ENCODE measurements at places on chromosomes 13 and 19. TPM values are rescaled to one million over a fixed set of nuclear protein-coding genes. Genes with fewer than 3 reads are reported as not detected.
A peak's percentile ranks its signal among the peaks of the same experiment; 100 is the strongest.

The KIR2DL3 gene
- not detected for total RNA-seq

The IER2 gene
- 37.4 TPM for total RNA-seq

The SELENOV gene
- not detected for total RNA-seq

The OVOL3 gene
- not detected for total RNA-seq

The SIGLEC12 gene
- total RNA-seq, result 0.21 TPM

The ADM5 gene
- total RNA-seq, result 6.0 TPM

The KCNJ14 gene
- 2.2 TPM for total RNA-seq

The PDX1 gene
- not detected for total RNA-seq

GRCh38 chr13:22175815-22176214 lies 504.9 kb downstream of the FGF9 start:
- no peaks in the 10 kb centered on the region for H3K36me3 ChIP-seq
- no peaks in the 10 kb centered on the region for H3K27me3 ChIP-seq
- no peak for DNase-seq
- H3K4me1 ChIP-seq, result no peaks in the 10 kb centered on the region
- no peak overlapping the region for H3K27ac ChIP-seq
- H3K4me3 ChIP-seq, result no peak overlapping the region

DNA sequence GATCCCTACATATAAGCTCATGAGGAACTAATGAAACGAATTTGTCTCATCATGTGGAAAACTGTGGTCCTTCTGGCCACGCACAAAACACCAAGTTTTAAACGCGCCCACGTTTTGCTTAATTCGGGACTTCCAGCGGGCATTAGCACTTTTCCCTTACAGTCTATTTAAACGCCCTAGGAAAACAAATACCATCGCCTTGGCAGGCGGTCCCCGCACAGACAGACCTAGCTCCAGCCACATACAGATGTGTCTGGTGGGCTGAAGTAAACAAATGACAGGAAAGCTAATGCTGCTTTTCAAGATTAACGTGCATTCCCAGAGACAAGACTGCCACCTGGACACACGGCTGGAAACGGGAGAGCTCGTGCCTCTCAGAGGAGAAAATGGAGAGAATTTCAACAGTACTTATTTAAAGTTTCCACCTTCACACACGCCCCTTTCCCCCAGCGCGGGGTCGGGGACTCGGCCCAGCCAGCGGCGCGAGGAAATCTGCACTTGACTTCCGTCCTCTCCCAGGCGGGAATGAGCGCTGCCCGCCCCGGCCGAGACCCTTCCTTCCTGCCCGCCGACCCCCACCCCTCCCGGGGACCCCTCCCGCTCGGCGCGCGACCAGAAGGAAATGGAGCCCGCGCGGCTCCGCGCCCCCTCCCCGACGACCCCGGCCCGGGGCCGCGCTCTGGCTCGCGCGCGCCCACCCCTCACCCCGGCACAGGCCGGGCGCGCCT lies 931 bp downstream of the USP12 start:
- no peaks in the 10 kb centered on the region for H3K27me3 ChIP-seq
- DNase-seq, result peak; percentile 46
- no peaks in the 10 kb centered on the region for H3K4me1 ChIP-seq
- peak overlapping the region; percentile 95 for H3K27ac ChIP-seq
- H3K4me3 ChIP-seq, result peak overlapping the region; percentile 85
- no peaks in the 10 kb centered on the region for H3K36me3 ChIP-seq

DNA sequence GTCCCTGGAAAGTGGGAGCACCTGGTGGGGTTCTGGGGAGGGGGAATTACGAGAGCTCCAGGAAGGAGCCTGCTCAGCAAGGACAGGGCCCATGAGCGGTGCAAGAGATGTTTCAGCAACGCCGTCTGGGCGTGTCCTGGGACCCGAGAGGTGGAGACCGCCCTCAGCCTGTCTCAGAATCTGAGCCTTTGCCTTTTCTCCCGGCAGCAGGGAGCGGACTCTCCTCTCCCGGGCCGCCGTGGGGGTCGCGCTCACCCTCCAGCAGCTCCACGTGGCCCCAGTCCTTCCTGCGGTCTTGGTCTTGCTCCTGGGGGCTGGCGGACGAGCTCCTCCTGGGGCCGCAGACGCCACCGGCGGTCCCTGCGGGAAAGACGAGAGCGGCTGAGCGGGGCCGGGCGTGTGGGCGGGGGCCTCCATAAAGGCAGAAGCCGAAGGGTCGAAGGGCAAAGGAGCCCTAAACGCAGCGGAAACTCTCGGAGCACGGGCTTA lies 714 bp downstream of the POLRMT start:
- no peaks in the 10 kb centered on the region for H3K36me3 ChIP-seq
- H3K4me1 ChIP-seq, result peaks cover 12% of the 10 kb centered on the region
- no peaks in the 10 kb centered on the region for H3K27me3 ChIP-seq
- DNase-seq, result no peak
- H3K4me3 ChIP-seq, result peak overlapping the region; percentile 64
- H3K27ac ChIP-seq, result peak overlapping the region; percentile 43

GRCh38 chr13:104900191-104900817 lies 1635.2 kb downstream of the EFNB2 start:
- no peak overlapping the region for H3K27ac ChIP-seq
- no peaks in the 10 kb centered on the region for H3K36me3 ChIP-seq

GRCh38 chr13:70817576-70817975 lies 709.3 kb upstream of the KLHL1 start:
- no peak overlapping the region for H3K4me3 ChIP-seq
- H3K27me3 ChIP-seq, result no peaks in the 10 kb centered on the region
- no peaks in the 10 kb centered on the region for H3K36me3 ChIP-seq
- no peaks in the 10 kb centered on the region for H3K4me1 ChIP-seq
- no peak overlapping the region for H3K27ac ChIP-seq
- DNase-seq, result no peak

DNA sequence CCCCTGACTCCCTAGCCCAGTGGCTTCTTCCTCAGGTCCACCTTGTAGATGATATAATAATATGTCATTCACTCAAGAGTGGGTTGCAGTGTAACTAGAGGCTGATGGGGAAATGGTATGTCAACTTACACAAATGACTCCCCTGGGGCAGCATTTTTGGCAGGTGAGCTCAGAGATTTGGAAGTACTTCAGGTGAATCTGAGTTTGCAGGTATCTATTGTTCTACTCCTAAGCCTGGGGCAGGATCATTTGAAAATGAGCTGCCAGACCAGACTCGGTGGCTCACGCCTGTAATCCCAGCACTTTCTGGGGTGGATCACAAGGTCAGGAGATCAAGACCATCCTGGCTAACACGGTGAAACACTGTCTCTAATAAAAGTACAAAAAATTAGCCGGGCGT lies 11.6 kb upstream of the CNMD start:
- H3K27ac ChIP-seq, result no peak overlapping the region
- H3K36me3 ChIP-seq, result no peaks in the 10 kb centered on the region
- H3K4me3 ChIP-seq, result no peak overlapping the region
- DNase-seq, result no peak
- no peaks in the 10 kb centered on the region for H3K27me3 ChIP-seq

- H3K36me3 ChIP-seq, result no peaks in the 10 kb centered on the region
- no peaks in the 10 kb centered on the region for H3K27me3 ChIP-seq
- no peaks in the 10 kb centered on the region for H3K4me1 ChIP-seq
- H3K27ac ChIP-seq, result no peak overlapping the region
Observed at GRCh38 chr13:48476215-48476614, 56.7 kb downstream of the RCBTB2 start.

- no peaks in the 10 kb centered on the region for H3K36me3 ChIP-seq
- H3K4me1 ChIP-seq, result no peaks in the 10 kb centered on the region
Observed at GRCh38 chr13:37599519-37599918, 951 bp upstream of the POSTN start.

- no peaks in the 10 kb centered on the region for H3K4me1 ChIP-seq
- no peak overlapping the region for H3K27ac ChIP-seq
- no peaks in the 10 kb centered on the region for H3K36me3 ChIP-seq
Observed at GRCh38 chr19:497491-497868, 1.2 kb downstream of the MADCAM1 start.

DNA sequence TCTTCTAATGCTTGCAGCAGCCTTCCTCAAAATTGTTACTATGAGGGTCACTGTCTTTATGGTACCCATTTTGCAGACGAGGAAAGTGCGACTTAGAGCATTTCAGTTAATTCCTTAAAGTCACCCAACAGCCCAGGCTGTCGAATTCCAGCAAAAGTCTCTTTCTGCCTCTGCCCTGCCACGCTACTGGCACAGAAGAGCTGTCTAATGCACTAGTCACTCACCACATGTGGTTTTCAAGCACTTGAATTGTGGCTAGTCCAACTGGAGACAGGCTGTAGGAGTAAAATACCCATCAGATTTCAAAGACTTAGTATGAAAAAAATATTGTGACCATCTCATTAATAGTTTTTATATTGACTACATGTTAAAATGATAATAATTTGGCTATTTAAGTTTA lies 1.7 kb downstream of the FPR1 start:
- H3K36me3 ChIP-seq, result no peaks in the 10 kb centered on the region
- H3K27me3 ChIP-seq, result no peaks in the 10 kb centered on the region
- DNase-seq, result no peak
- no peak overlapping the region for H3K27ac ChIP-seq
- no peaks in the 10 kb centered on the region for H3K4me1 ChIP-seq
- H3K4me3 ChIP-seq, result no peak overlapping the region

GRCh38 chr13:59643906-59644626 lies 519.7 kb downstream of the DIAPH3 start:
- H3K27me3 ChIP-seq, result no peaks in the 10 kb centered on the region
- H3K4me3 ChIP-seq, result no peak overlapping the region
- no peaks in the 10 kb centered on the region for H3K4me1 ChIP-seq
- DNase-seq, result no peak
- H3K27ac ChIP-seq, result no peak overlapping the region
- H3K36me3 ChIP-seq, result no peaks in the 10 kb centered on the region

GRCh38 chr19:40673397-40673796 lies 17.1 kb downstream of the NUMBL start:
- H3K4me1 ChIP-seq, result no peaks in the 10 kb centered on the region
- no peak overlapping the region for H3K27ac ChIP-seq
- H3K36me3 ChIP-seq, result no peaks in the 10 kb centered on the region
- H3K27me3 ChIP-seq, result no peaks in the 10 kb centered on the region
- H3K4me3 ChIP-seq, result no peak overlapping the region

DNA sequence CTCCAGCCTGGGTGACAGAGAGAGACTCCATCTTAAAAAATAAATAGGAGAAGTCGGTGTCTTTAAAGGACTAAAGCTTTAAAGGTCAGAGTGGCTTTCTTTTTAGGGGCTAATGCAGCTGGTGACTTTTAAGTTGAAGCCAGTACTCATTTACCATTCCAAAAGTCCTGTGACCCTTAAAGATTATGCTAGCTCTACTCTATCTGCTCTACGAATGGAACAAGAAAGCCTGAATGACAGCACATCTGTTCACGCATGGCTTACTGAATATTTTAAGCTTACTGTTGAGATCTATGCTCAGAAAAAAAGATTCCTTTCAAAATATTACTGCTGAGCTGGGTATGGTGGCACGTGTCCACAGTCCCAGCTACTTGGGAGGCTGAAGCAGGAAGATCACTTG lies 16.4 kb downstream of the TDRD12 start:
- no peaks in the 10 kb centered on the region for H3K4me1 ChIP-seq
- no peak overlapping the region for H3K27ac ChIP-seq
- no peaks in the 10 kb centered on the region for H3K27me3 ChIP-seq
- H3K36me3 ChIP-seq, result no peaks in the 10 kb centered on the region
- no peak for DNase-seq
- no peak overlapping the region for H3K4me3 ChIP-seq

DNA sequence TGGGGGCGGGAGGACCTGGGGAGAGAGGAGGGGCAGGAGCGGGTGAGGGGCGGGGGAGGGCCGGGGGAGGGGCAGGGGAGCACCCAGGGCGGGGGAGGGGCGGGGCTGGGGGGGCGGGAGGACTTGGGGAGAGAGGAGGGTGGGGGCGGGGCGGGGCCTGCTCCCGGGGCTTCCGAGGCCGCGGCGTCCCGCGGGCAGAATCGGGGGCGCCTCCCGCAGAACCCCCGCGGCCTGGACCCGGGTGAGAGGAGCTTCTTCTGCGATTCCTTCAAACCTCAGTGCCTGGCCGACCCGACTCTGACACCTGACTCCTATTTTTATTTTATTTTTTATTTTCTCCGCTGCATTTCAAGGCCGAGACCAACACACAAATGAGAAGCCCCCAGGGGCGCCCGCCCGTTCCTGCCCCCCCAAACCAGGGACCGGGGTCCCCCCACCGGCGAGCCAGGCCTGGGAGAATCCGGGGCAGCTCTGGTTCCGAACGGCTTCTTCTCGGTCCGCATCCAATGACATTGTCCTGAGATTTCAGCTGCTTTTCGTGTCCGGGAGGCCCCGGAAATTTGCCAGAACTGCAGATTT lies 470 bp upstream of the GRTP1 start:
- H3K27ac ChIP-seq, result peak overlapping the region; percentile 85
- peak; percentile 41 for DNase-seq
- H3K27me3 ChIP-seq, result no peaks in the 10 kb centered on the region
- no peaks in the 10 kb centered on the region for H3K36me3 ChIP-seq
- peak overlapping the region; percentile 64 for H3K4me3 ChIP-seq

DNA sequence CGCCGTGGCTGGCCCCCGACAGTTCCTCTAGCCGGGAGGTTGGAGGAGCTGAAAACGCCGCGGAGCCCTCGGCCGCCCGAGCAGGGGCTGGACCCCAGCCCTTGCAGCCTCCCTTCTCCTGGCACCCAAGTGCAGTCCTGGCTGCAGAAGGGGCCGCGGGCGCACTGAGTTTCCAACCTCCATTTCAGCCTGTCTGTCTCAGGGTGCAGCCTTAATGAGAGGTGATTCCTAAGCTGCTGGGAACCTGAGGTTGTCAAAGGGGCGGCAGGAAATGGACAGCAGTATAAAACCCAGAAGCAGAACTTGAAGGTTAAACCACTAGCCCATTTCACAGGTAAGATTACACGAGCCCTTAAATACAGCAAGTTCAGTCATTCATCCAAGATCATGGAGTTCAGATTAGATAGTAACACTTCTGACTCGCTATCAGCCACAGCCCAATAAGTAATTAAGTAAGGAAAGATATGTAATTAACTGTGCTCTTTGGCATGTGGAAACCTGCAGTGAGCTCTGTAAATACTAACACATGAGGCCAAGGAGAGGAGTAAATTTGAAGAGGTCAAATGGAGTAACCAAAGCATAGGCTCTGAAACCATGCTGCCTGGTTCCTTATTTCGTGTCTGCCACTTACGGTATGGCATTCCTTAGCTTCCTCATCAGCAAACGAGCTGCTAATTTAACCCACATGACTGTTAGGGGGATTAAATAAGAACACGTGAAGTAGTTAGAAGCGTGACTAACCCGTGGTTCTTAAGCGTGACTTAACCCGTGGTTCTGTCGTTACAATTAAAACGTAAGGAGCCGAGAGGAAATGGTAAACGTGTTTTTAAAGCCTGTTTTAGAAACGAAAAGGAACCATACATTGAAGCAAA lies 686 bp downstream of the SETDB2 start:
- H3K4me3 ChIP-seq, result peak overlapping the region; percentile 82
- DNase-seq, result no peak
- H3K27ac ChIP-seq, result peak overlapping the region; percentile 91
- no peaks in the 10 kb centered on the region for H3K4me1 ChIP-seq

DNA sequence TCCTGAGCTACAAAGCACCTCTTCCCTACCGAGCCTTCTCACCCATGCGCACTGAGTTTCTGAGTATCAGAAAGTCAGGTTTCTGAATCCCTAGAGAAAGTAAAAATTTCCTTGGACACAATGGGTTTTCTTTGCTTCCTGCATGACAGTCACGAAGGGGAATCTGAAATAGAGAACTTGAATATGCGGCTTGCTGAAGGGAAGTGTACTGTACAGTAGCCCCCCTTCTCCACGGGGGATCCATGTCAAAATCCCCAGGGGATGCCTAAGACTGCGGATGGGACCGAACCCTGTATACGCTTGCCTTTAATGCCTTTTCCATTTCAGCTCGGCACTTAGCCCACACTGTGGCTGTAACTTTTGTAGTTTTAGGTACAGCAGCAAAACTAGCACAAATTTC lies 107.9 kb downstream of the GGACT start:
- no peaks in the 10 kb centered on the region for H3K36me3 ChIP-seq
- DNase-seq, result no peak
- no peak overlapping the region for H3K4me3 ChIP-seq
- H3K27me3 ChIP-seq, result no peaks in the 10 kb centered on the region
- H3K27ac ChIP-seq, result no peak overlapping the region

- no peak overlapping the region for H3K4me3 ChIP-seq
- no peaks in the 10 kb centered on the region for H3K27me3 ChIP-seq
- DNase-seq, result no peak
- H3K36me3 ChIP-seq, result no peaks in the 10 kb centered on the region
Observed at GRCh38 chr13:85693889-85694511, 105.2 kb downstream of the SLITRK6 start.
